Thoracic aorta (tissue), 2 donors: ENCODE measurements at places on chromosomes 5 and 9. TPM values are rescaled to one million over a fixed set of nuclear protein-coding genes. Genes with fewer than 3 reads are reported as not detected.

GRCh38 chr5:154779105-154779504 lies 23.9 kb downstream of the LARP1 start:
- DNase-seq = no peak

DNA sequence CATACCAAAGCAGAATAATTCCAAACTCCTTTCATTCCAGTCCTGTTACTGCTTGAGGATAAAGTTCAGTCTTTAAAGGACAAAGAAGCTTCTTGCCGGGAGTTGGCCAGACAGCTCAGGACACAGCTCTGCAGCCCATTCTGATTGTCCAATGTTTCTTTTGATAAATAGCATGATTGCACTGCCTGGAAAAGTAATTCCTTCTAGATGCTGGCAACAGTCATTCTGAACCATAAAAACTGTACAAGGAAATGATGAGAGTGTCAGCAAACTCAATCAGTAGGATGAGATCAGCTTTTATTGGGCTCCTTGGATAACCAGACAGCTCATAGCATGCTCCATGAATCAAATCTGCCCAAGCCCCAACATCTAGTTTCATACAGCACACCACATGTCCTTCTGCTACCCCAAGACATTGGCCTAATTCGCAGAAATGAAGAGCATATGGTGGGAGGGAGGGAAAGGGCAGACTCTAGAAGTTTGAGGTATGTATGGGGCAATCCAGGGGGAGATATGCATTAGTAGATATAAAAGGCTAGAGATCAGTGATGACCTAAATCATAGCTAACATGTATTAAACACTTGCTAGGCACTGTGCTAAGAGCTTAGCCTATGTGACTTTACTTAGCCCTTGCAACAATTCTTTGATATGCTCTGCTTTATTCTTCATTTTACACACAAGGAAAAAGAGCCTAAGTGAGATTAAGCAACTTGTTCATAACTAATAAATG lies 219.9 kb upstream of the NREP start:
- DNase-seq = no peak

DNA sequence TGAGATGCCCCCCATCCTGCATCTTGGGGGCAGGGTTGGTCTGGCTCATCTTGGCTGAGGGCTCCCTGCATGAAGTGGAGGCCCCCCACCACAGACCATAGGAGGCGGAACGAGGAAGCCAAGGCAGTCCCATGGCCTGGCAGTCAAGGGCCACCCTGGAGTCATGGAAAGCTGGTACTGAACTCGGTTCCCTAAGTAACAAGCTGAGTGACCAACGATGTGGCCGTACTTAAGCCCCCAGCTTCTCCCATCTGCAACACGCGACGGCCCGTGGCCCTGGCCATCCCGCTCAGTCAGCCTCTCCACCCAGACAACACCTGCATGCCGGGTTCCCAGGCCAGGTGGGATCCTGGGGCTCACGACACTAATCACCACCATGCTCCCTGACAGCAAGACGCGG lies 17.1 kb downstream of the BRD3 start:
- DNase-seq = no peak

- no peak for DNase-seq
Measured at GRCh38 chr9:96725576-96725975, 52.3 kb downstream of the ZNF510 start.

GRCh38 chr5:171957591-171958251 lies 48.7 kb downstream of the FBXW11 start:
- DNase-seq = no peak

DNA sequence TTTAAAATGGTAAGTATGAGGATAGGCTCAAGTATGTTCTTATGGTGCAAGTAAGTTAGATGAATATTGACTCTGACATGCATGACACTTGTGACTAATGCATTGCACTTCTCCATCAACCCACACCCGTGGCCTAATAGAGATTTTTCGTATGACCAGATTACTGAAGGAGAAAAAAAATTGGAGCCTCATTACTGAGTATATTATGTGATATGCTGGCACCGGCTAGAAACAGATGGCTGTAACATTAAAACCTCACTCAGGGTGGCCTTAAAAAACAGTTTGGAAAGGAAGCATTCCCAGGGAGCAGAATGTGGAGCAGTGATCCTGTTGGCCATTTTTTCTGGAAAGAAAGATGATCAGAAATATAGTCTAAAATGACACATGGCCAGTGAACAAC lies 766.4 kb downstream of the PRELID2 start:
- no peak for DNase-seq

GRCh38 chr5:157593052-157593757 lies 17.6 kb upstream of the ADAM19 start:
- no peak for DNase-seq

GRCh38 chr9:79135681-79136415 lies 435.9 kb upstream of the TLE4 start:
- no peak for DNase-seq

DNA sequence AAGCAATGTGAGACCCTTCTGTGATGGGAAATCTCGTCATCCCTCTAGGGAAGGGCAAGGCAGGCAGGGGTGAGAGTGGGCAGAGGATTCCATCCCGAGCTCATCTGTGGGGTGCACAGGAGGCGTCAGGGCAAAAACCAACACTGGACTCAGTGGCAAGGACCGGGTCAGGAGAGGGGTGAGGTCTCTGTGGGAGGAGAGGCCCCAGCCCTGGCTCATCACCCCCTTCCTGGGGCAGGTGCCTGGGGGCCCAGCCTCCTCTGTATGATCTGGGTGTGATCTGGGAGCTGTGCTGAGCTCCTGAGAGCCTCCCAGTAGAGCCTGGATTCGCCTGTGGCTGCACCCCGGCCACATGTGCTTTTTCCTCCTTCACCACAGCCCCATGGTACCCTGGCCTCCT lies 597 bp downstream of the SPATA31E1 start:
- no peak for DNase-seq

DNA sequence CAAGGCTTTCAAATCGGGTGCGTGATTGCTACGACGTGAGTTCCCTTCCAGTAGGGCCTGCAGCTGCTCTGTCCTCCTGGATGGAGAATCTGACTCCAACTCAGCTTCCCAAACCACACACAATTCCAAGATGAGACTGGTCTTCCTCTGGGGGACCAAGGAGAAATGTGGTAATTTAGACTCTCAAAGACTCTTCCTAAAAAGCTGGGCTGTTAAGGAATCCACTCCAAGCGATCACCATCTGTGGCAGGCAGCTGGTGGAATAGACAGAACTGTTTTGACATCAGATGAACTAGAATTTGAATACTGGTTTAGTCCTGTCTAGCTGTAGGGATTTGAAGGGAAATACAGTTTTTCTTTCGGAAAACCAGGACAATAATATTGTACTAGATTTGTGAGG lies 130.7 kb upstream of the KLF4 start:
- no peak for DNase-seq

Gene TXNDC8
- not detected for total RNA-seq

DNA sequence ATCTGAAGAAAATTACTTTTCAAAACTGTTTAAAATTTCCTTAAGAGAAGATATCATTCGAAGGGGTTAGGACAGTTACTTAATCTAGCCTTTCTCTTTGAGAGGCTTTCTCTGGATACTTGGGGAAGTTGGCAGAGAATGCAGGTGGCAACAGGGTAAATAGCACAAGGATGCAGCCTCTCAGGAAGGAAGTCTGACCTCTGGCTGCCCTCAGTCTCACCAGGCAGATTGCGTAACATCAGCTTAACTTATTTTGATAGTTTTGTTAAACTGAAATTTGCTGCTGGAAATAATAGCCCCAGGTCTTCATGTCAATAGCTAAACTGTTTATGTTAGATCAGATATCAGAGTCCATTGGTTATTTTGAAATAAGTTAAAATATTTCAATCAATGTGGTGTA lies 20.4 kb downstream of the CCDC192 start:
- no peak for DNase-seq

- no peak for DNase-seq
Measured at GRCh38 chr5:60505373-60506171, 194.4 kb downstream of the DEPDC1B start.

- DNase-seq = no peak
Measured at GRCh38 chr5:107744418-107745330, 73.9 kb upstream of the EFNA5 start.

Gene LECT2
- not detected for total RNA-seq

DNA sequence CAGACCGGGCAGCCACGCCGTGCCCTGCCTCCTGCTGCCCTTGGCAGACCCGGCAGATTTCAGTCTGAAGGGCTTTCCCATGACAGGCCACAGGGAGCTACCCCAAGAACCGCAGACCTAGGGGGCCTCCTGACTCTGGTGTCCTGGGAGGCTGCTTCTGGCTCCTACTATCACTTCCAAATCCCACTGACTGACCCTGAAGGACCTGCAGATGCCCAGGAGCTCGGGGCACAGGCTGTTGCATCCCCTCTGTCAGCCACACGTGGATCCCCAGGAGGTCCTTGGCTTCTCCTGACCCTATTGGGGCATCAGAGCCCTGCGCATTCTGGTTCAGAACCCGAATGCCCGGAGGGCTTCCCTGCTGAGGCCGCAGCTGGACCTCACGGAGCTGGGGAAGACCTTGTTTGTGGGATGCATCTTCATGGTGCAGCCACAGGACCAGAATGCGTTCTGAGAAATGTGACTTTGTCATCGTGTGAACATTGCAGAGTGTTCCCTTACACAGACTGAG lies 81.3 kb upstream of the IRX4 start:
- no peak for DNase-seq

- DNase-seq = no peak
Measured at GRCh38 chr5:80703747-80704146, 49.0 kb upstream of the DHFR start.

DNA sequence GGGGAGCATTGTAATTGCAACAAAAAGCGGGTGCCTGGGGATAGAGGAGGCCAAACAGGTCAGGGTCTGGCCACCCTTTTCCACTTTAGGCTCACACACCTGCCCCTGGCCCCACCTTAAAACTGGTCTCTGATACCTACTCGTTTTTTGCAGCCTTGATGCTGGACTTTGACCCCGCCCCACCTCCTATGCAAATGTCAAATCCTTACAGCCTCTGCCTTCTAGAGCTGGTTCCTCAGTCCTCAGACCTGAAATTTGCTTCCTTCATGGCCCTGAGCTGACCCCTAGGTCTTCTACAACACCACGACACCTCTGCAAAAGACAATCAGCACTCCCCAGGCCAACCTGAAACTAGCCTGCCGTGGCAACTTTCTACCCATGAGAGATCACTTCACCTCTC lies 37.7 kb downstream of the SMIM23 start:
- DNase-seq = no peak

DNA sequence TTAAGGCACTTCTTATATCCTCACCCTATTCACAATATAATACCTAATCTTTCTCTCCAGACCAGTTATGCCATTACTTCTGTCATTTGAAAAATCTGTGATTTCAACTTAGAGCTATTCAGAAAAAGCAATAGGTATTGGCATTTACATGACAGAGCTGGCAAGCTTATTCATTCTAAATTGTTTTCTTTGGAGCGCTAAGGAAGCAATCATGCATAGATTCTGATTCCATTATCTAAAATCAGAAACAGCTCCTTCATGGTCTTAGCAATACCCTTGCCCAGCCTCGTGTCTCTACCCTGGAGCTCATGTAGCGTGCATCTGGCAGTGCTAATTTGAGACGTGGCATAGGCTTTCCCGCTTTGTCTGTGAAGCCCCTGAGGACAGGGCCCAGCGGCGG lies 4.5 kb downstream of the SLC1A1 start:
- DNase-seq = no peak

Gene GGTA1
- total RNA-seq = 55.1 TPM

- no peak for DNase-seq
Measured at GRCh38 chr5:33445798-33446197, 5.0 kb downstream of the TARS1 start.

Gene SLC34A3
- not detected for total RNA-seq

GRCh38 chr9:83431101-83432060 lies 106.8 kb downstream of the FRMD3 start:
- DNase-seq = peak; percentile 21

DNA sequence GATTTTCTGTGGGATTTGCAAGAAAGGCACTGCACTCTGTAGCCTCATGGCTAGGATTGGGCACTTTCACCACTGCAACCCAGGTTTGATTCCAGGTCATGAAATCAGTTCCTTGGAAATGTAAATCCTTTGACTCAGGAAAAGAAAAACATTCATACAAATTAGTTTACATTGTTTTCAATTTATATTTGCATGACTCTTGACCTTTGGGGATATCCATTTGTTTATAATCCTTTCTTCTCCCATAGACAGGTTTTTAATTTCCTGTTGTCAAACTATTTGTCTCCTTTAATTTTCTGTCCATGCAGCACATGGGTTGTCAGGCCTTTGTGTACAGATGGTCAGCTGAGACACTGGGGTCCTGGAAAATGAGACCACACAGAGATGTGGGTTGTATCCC lies 801.5 kb downstream of the NR2F1-AS1 start:
- DNase-seq = no peak

GRCh38 chr5:180130876-180131740 lies 59.5 kb upstream of the RNF130 start:
- no peak for DNase-seq

DNA sequence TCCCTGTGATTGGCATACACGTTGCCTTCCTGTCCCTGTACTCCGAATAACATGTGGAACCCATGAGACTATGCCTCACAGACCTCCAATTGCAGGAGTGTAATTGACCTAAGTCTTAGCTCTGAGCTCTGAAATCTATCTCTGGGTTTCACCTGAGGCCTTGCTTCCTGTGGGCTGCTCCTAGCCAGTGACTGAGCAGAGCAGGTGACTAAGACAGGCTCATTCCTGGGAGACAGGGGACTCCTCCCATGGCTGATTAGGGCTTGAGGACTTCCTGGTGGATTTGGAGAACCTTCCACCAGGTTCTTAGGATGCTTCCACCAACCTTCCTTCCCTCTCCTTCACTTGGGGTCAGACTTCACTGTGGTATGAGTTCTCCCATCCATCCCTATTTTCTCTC lies 22.3 kb upstream of the MIER3 start:
- DNase-seq = no peak

Gene MARCOL
- total RNA-seq = not detected

DNA sequence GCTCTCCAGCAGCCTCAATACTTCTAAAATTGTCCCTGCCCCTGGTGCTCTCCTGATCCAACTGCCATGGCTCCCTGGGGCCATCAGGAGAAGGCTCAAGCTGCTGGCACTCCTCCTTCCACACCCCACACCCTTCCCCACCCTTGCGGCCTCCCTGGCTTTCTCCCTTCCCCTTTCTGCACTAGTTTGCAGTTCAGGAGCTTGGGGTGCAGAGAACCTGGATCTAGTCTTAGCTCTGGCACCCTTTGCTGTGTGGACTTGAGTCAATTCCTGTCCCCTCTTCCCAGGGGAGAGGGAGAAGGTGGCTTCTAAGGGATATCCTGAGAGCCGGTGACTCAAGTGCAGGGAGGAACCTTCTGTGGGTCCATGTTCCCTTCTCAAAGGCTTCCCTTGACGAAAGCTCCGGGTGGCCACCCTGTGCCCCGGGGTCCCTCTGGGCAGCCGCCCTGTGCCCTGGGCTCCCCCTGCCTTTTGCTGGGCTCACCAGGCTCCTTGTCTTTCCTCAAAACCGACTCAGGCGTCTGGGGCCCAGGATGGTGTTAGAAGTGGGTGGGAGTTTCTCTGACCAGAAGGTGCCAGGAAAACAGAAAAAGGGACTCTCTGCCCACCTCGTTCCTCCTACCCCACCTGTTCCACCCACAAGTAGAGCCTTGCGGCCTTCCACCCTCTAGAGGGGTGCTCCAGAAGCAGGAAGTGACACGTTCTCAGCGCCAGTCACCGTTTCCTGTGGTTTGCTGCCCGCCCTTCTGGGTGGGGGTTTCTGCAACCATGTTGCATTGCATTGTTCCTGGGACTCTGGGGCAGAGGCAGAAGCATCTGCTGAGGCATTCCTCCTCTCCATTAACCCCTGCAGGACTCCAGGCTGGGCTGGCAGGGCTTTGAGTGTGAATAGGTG lies 15.0 kb downstream of the GLIPR2 start:
- DNase-seq = no peak

Gene ARID3C
- total RNA-seq = not detected

Gene ARHGEF39
- 1.2 TPM for total RNA-seq

Gene QSOX2
- total RNA-seq = 13.5 TPM
